Cortex of kidney (tissue), 1 donor: ENCODE measurements at places on chromosomes 1 and 21.

GRCh38 chr1:201504799-201505502, 2.0 kb downstream of the CSRP1 start:
- DNase-seq = no peak

DNA sequence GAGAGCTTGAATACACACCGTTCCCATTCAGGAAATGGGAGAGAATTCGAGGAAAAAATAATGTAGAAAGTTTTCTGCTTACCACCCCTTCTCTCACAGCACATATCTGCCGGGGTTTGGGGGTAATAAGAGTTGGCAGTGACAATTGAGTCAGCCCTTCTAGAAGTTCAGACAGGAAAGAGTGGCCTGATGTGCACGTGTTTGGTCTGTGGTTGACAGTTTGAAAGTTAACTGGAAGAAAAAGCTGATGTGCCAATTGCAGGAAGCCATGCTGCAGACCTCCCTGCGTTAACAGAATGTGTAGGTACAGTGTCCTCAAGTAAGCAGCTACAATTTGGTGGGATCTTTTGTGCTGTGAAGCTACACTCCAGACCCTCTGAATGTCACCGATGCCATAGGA, 50.9 kb downstream of the DHX9 start:
- no peak for DNase-seq

- DNase-seq = no peak
Measured at GRCh38 chr1:1302006-1302430, 5.7 kb downstream of the ACAP3 start.

GRCh38 chr1:234241941-234242490, 131.2 kb upstream of the COA6 start:
- no peak for DNase-seq

DNA sequence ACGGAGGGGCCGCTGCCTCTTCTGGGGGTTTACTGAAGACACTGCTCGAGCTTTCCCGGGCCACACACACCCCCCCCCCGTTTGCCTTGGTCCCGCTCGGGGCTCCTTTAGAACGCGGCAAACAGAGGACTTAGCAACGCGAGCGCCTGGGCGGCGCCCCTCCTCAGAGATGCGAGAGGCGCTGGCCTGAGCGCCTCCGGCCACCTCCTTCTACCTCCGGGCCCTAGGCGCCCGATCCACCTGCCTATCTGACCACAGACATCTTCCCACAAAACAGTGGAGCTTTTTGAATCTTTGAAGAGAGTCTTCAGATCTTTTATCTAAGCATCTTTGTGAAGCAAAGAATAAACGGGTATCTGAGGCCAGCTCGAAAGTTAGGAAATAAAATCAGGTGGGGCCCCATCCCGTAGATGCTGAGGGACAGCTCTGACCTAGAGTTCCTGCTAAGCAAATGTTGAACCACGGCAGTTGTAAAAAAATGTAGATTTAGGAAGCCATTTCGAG, 436 bp upstream of the TTLL7 start:
- no peak for DNase-seq

DNA sequence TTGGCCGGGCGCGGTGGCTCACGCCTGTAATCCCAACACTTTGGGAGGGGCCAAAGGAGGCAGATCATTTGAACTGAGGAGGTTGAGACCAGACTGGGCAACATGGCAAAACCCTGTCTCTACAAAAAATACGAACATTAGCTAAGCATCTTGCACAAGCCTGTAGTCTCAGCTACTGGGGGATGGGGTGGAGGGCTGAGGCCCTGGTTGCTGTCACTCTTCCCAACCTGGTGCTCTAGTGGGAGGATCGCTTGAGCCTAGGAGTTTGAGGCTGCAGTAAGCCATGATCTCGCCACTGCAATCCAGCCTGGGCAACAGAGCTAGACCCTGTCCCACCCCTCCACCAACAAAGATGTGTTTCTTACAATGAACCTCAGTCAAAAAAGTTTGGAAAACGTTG, 2.8 kb downstream of the PHGDH start:
- no peak for DNase-seq

DNA sequence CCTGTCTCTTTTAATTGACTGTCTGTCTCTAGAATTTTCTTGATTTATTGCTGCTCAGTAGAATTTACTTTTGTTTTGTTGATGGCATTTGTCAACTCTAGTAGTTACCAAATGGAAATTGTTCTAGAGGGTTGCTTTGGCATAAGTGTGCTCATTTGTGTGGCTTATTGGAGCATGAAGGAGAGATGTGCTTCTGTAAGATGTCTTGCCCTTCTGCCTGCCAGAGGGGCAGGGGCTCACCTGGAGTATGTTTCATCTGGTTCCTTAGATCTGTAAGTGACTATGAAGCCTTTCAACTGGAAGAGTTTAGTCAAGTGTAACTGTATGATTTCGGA, 345.5 kb downstream of the DISC1 start:
- DNase-seq = no peak

GRCh38 chr1:14167884-14168283, 430.6 kb upstream of the KAZN start:
- no peak for DNase-seq

DNA sequence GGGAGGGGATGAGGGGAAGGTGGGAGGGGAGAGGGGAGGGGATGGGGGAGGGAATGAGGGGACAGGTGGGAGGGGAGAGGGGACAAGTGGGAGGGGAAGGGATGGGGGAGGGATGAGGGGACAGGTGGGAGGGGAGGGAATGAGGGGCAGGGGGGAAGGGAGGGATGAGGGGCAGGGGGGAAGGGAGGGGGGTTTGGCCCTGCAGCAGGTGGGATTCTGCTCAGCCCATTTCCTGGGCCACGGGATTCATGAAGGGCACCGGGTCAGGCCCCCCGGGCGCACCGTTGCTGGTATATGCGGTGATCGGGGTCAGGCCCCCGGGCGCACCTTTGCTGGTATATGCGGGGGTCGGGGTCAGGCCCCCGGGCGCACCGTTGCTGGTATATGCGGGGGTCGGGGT, 15.1 kb upstream of the SAMD11 start:
- no peak for DNase-seq

DNA sequence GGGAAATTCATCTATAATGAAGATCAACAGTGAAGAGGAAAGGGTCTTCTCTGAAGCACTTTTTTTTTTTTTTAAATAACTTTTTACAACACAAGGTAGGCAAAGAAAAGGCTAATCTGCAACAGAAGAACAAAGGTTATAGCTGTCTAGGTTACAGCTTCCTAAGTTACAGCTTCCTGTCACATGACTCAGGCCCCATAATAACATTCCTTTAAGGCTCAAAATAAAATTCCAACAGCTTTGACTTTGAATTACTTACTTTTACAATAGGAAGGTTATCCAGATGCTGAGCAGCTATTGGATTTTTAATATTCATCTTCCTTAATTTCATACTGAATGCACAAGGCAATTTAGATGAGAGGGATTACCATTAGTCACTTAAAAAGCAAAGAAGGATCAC, 40.4 kb upstream of the TMEM61 start:
- DNase-seq = no peak

- no peak for DNase-seq
Measured at GRCh38 chr1:28050776-28051175, 37.6 kb downstream of the EYA3 start.

GRCh38 chr21:33396436-33396835, 6.8 kb upstream of the IFNGR2 start:
- DNase-seq = no peak

DNA sequence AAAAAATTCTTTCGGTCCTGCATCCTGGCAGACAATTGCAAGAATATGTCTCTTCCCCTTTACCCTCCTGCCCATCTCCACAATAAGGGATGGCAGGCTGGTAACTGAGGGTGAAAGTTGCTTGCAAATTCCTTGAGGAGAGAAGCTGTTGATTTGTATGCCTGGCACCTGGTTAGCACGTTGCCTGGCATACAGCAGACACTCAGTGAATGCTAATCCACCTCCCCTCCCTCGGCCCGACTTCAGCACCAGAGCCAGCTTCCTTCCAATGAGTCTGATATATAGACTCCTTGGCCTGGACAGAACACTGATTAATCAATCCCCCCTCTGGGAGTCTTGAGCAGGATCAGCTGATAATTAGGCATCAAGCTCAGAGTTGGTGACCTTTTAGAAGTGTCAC, 39.1 kb downstream of the KCNC4 start:
- DNase-seq = no peak

GRCh38 chr21:34911360-34911759, 137.7 kb downstream of the RUNX1 start:
- no peak for DNase-seq

GRCh38 chr1:150420560-150421265, 56.8 kb downstream of the RPRD2 start:
- DNase-seq = no peak

GRCh38 chr1:205950826-205951549, 7.7 kb upstream of the SLC26A9 start:
- DNase-seq = no peak

- DNase-seq = no peak
Measured at GRCh38 chr21:42564561-42564971, 50.9 kb downstream of the SLC37A1 start.

- DNase-seq = no peak
Measured at GRCh38 chr21:43318841-43319781, 107.8 kb downstream of the SIK1 start.

DNA sequence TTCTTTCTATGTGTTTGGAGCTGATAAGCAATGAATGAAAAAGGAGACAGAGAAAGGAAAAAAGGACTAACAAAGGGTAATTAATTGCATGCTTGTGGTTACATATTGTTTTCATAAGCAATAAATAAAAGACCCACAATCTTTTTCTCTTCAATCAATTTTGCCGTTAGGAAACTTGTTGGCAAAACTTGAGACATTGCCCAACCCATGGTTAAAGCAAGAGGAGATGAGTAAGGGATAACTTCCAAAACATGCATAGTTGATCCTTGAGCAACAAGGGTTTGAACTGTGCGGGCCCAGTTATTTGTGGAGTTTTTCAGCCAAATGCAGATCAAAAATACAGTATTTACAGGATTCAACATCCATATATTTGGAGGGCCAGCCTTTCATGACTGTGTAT, 572.4 kb downstream of the AMY1C start:
- no peak for DNase-seq

DNA sequence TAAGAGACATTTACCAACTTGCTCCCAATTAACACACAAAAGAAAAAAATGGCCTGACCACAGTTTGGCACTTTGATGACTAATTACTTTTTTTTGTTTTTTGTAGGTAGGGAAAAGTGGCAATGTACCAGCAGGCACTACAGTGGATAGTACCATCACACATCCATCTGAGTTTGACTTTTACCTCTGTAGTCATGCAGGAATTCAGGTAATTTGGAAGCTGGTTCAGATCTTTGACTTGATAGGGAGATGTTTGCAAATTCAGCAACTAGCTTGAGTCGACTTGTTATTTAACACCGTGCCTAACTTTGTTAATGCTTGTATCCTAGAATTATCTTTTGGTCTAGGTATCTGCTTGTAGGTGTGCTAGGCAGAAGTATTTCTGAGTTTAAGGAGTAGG, 33.0 kb upstream of the AGO1 start:
- DNase-seq = no peak

DNA sequence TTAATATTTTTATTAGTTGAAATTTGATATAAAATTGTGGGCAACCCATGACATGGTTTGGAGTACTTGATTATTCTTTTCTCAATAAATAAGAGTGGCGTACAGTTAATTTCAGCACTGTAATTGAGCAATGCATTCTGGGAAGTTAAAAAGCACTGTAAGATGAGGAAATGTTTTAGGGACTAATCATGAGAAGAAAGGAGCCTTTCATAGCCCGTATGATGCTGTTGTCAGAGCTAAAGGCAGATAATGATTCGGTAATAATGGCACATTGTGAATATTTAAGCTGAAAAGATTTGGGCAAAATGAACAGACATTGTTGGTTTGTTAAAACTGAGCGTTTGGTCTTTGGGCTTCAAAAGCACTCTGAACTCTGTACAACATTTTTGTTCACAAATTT, 139.3 kb downstream of the NFIA start:
- DNase-seq = no peak

DNA sequence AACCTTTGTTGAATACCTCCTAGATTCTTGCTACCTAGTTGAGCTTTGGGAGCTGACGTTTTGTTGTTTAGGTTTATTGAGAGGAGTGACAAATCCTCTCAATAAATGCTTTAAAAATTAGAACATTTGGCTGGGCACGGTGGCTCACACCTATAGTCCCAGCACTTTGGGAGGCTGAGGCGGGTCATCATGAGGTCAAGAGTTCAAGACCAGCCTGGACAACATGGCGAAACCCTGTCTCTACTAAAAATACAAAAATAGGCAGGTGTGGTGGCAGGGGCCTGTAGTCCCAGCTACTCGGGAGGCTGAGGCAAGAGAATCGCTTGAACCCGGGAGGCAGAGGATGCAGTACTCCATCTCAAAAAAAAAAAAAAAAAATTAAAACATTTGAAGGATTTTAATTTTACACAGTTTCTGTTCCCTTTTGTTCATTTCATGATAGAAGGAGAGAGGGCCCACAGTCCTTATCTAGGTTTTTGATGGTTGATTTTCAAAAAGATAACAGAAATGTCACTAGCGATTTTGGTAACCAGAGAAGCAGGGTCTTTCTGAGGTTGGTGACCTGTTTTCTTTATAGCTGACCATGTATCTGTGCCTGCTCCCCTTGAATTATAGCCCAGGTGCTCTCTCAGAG, 44.2 kb upstream of the PIGV start:
- no peak for DNase-seq

GRCh38 chr1:153670257-153670858, 435 bp downstream of the ILF2 start:
- no peak for DNase-seq

GRCh38 chr1:150256198-150256553, 1.4 kb upstream of the CA14 start:
- DNase-seq = no peak

GRCh38 chr1:198495631-198496030, 44.8 kb downstream of the ATP6V1G3 start:
- no peak for DNase-seq

DNA sequence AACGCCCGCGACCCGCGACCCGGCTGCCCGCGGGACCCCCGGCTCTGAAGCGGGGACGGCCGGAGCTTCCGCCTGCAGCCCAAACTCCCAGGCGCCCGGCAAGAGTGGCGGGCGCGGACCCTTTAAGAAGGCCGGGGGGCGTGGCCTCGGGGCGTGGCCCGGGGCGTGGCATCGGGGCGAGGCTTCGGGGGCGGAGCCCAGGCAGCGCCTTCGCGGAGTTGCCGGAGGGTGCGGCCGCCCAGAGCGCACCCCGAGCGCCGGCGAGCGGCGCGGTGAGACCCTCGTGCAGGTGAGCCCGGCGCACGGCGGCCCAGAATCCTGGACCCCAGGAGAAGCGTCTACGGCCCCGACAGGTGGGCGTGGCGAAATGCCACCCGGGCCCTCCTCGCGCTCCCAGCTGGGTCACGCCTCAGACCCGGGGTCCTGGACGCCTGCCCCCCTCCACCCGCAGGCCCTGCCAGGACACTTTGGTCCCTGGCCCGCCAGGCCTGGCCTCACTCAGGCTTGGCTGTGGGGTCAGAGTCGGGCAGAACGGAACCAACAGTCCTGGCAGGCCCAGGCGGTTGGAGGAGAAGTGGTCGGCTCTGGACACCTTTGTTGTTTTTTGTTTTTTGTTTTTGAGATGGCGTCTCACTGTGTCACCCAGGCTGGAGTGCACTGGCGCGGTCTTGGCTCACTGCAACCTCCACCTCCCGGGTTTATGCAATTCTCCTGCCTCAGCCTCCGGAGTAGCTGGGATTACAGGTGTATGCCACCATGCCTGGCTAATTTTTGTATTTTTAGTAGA, 14.4 kb downstream of the RNF223 start:
- DNase-seq = no peak
